ENCODE measurements at places on chromosomes 16 and 17. TPM values are rescaled to one million over a fixed set of nuclear protein-coding genes. Genes with fewer than 3 reads are reported as not detected.

DNA sequence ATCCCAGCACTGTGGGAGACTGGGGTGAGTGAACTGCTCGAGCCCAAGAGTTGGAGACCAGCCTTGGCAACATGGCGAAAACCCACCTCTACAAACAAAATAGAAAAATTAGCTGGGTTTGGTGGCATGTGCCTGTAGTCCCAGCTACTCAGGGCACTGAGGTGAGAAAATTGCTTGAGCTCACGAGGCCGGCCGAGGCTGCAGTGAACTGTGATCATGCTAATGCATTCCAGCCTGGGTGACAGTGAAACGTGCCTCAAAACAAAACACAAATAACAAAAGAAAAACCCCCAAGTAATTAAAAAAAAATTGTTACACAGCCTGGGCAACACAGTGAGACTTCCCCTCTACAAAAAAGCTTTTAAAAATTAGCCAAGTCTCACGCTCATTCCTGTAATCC is 5.0 kb downstream of the CCDC47 start:
- no peak for DNase-seq

- DNase-seq: no peak
These were observed 365.1 kb upstream of the CDH5 start for GRCh38 chr16:66001432-66001831.

DNA sequence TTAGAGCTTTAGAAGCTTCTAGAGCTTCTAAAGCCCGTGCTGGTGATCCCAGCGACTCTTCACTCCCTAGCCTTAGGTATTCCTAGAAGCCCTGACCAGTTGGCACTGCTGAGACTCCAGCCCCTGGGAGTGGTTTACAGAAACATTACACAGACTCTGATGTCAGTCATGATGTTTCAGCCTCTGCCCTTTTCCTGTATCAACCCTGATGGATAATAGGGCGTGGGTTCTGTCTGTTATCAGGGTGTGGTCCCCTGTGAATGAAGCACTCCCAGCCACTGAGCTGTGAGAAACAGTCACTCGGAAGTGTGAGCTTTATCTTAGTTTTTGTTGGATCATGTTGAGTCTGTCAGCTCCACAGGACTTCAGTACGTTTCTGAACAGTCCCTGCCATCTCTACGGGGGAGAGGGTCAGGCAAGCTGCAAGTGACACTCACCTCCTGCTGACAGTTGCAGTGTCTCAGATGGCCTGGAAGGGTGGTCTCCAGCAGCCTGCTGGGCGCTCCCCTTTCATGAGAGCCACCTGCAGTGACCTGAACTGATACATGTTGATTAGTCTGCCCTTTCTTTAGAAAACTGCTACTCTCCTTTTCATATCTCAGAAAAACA is 12.8 kb downstream of the GOSR2 start:
- DNase-seq: no peak

GRCh38 chr17:63838631-63839171 is 3.8 kb downstream of the SMARCD2 start:
- no peak for DNase-seq

DNA sequence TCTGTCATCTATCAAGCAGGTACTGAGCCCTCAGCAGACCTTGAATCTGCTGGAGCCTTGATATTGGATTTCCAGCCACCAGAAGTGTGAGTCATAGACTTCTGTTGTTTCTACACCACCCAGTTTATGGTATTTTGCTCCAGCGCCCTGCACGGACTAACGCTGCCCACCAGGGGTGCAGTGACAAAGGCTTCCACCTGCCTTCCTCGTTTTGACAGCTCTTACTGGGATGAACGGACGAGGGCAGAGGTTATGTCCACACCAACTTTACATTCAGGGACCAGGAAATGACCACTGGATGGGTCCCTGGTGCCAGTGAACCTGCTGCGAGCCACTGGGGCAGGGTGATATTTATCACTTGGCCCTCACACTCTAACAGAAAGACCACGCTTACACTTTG is 66.6 kb upstream of the CBX4 start:
- no peak for DNase-seq

DNA sequence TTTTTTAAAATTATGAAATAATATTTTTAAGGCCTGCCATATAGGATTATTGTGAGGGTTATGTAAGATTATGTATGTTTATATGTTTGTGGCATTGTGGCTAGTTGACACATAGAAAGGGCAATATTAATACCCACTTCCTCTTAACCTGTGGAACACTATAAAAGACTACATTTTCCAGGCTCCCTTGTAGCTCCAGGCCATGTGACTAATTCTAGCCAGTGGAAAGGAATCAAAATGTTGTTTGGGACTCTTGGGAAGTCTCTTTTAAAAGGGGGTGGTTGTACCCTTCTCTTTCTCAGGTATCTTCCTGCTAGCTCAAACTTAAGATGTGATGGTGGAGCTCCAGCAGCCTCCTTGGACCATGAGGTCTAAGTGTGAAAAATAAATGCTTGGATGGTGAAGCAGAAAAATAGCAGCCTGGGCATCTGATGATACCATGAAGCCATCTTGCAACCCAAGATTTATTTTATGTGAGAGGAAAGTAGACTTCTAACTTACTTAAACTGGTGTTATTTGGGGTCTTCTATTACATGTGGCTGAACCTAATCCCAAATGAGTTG is 39.2 kb downstream of the TEKT5 start:
- DNase-seq: no peak

- no peak for DNase-seq
These were observed 2291.3 kb downstream of the TP53TG3F start for GRCh38 chr16:35750701-35751104.

- DNase-seq: no peak
These were observed 141.5 kb downstream of the TRIM37 start for GRCh38 chr17:58965221-58965620.

- no peak for DNase-seq
These were observed 13.5 kb downstream of the KPNA2 start for GRCh38 chr17:68048996-68049395.

DNA sequence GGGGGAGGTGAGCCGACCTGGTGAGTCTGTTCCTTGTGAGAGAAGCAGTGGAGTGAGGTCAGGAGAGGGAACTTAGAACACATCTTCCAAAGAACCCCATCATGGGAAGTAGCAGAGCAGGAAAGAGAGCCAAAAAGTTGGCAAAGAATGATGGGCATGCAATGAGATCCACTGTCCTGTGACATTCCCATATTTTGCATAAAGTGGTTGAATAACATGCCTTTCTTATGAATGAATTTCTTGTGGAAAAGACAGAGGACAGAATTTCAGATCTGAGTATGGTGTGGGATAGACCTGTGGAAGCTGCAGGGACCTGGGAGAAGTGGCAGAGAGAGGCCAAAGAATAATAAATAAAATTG is 41.3 kb downstream of the TMEM100 start:
- no peak for DNase-seq

DNA sequence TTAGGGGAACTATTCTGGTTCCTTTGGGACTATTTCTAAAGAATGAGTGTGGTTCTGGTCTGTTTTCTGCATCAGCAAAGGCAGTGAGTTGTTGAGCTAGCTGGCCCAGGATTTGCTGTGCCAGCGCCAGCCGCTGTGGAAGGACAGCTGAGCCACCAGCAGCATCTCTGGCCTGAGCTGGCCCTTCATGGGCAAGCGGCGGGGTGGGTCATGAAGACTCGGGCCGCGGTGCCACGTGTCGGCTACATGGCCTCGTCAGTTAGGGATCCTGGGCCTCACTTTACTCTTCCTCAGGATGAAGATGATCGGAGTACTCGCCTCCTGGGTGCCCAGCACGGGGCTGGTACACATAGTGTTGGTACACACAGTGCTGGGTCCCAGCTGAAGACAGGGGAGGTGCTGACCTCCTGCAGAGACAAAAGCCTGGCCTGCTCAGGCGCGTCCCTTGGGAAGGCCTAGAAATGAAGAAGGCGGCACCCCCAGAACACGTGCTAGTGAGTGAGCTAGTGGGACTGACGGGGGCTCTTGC is 17.9 kb upstream of the FAAP100 start:
- DNase-seq: no peak

GRCh38 chr16:67284699-67285646 is 5.6 kb downstream of the PLEKHG4 start:
- DNase-seq: peak; percentile 26

DNA sequence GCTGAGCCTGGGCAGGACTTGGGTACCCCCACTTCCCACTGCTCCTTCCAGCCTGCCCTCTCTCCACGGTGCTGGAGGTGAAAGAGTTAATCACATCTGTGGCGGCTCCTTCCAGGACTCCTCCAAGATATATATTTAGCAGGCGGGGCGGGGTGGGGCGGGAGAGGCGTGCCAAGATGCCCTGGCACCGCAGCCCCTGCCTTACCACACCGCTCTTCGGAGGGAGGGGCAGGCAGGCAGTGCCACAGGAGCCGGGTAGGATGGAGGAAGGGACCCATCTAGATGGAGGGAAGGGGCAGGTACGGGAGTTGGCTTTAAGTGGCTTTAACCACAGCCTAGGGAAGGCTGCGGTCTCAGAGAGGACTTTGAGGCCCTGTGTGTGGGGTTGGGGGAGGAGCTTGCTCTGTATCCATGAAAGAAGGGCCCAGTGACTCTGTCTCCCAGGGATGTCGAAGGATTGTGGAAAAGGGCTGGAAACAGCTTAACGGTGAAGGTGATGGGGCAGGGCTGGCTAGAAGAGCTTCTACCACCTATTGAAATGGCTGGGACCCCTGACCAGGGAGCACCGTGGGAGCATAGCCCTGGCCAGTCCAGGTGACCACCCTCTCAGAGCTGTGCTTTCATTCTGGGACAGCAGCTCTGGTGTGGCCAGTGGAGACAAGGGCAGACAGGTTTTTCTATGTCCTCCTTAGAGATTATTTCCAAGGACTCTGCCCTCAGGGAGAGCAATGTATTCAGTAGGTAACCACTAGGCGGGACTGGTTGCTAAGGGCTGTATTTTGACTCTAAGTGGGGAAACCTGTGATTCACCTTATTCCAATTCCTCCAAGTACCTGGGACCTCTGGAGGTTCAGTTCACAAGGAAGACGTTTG is 13.0 kb downstream of the GPR142 start:
- DNase-seq: no peak

DNA sequence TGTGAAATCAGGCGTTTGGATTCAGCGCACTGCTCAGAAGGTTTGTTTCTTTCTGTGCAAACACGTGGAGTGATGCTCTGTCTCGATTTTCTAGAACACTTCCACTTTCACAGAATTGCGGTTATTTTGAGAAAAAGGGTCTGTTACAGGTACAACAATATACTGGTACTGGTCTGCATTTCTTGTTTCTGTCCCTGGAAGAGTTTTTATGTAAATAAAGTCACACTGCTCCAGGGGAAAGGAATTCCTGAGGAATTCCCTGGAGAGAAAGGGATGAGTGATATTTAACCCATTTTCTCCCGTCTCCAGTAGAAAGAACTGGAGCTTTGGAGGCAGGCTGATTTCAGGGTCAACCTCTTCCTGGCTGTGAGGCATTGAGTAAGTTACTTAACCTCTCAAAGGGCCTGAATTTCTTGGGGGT is 16.2 kb upstream of the RMI2 start:
- no peak for DNase-seq

DNA sequence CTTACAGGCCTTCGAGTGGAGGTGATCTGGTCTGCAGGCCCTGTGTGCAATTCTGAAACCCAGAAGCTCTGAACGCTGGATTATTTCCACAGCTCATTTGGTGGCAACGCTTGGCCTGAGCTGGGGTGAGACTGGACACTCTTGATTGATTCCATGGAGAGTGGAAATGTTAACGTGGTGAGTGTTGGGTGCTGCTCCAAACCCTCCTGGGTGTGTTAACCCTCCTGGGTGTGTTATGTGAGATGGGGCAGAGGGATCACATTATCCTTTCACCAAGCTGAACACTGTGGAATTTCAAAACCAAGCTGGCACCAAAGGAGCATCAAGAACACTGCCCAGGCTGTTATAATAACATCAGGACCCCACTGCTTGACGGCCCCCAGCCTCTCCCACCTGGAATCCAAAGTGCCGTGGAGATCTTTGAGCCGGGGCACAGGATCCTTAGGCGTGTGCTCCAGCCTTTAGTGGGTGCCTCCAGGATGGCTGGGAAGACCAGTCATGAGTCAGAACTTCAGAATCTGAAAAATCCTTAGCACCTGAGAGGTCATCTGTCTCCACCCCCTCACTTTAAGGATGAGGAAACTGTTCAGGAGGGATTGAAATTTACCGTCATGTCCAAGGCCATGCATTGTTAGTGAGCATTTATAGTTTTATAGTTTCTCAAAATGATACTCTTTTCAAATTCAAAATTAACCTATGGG is 75.0 kb downstream of the RPTOR start:
- no peak for DNase-seq

GRCh38 chr17:74803388-74803930 is 27.3 kb upstream of the NAT9 start:
- no peak for DNase-seq

DNA sequence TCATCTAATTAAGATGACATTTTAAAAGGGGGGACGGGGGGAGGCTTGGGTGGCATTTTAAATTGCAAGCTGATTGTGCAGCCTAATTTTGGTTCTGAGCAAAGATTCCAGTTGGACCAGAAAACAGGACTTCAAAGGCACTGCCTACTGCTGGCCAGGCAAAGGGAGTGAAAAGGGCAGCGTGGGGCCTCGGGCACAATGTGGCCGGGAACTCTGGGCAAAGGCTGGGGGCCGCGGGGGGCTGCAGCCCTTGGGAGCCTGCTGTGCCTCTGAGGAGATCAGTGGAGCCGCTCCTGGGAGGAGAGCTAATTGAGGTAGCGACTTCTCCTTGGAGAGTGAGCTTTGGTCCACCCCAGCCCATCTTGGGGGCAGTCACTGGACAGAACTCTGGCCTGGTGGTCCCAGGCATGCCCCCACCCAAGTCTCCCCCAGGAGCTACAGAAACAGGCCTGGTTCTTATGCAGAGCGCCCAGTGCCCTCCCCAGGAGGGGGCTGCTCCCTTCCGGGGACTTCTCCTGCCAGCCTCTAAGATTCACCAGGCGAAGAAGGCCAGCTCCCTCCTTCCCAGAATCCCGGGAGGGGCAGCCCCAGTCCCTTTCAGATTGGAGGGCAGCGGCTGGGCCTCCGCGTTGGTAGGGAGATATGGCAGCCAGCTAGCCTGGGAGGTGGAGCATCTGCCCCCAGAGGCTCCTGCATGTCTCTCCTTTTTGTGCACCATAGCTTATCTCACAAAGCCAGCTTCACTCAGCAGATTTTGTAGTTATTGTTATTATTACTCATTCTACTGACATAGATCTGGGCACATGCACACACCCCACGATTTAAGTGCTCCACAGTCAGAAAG is 115.6 kb downstream of the GNAO1 start:
- no peak for DNase-seq

GRCh38 chr16:84207879-84208278 is 16.9 kb downstream of the ADAD2 start:
- no peak for DNase-seq

GRCh38 chr17:18138065-18138749 is 29.7 kb downstream of the MYO15A start:
- DNase-seq: no peak

- no peak for DNase-seq
These were observed 68.4 kb downstream of the NOG start for GRCh38 chr17:56661906-56662305.

GRCh38 chr17:7478276-7479212 is 887 bp downstream of the ZBTB4 start:
- DNase-seq: no peak

DNA sequence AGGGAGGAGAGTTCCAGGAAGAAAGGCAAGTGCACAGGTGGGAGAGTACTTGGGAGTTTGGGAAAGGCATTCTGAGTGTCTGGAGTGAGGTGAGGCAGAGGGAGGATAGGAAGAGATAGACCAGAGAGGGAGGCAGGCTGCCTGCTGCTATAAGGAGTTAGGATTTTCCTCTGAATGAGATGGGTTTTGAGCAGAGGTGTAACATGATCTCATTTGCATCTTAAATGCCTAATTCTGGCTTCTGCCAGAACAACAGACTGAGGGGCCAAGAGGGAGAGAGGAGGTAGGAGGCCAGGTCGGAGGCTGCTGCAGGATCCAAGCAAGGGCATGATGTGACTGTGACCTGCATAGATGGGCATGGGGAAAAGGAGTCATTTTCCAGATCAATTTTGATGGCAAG is 31.5 kb upstream of the IRX6 start:
- DNase-seq: no peak

The AANAT gene
- 0.39 TPM for total RNA-seq

The KRT25 gene
- not detected for total RNA-seq

The PRSS8 gene
- total RNA-seq: not detected

All from neural crest cell (in vitro differentiated cells).